Activated CD4-positive, alpha-beta T cell treated with anti-CD3 and anti-CD28 coated beads, Interleukin-2, amount 10 ng/mL, durations not matched to agents 7 days and 5 days (primary cell): ENCODE measurements at places on chromosomes 2 and 18.

DNA sequence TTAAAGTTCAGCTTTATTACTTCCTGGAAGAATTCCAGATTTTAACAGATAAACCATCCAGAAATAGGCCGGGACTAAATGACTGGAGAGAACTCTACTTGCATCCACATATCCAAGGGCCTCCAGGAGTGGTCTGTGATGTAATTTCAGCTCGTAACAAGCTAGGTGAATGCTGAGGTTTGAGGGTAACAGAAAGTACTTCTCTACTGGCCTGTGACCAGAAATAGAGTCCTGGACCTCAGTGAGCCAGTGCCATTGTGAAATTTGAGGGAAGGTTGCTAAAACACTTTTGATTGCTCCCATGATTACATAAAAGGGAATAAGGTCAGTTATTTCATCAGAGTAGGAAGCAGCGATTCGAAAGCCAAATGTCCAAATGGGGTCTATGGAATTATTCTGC lies 158.1 kb downstream of the DOCK10 start:
- DNase-seq, result no peak

DNA sequence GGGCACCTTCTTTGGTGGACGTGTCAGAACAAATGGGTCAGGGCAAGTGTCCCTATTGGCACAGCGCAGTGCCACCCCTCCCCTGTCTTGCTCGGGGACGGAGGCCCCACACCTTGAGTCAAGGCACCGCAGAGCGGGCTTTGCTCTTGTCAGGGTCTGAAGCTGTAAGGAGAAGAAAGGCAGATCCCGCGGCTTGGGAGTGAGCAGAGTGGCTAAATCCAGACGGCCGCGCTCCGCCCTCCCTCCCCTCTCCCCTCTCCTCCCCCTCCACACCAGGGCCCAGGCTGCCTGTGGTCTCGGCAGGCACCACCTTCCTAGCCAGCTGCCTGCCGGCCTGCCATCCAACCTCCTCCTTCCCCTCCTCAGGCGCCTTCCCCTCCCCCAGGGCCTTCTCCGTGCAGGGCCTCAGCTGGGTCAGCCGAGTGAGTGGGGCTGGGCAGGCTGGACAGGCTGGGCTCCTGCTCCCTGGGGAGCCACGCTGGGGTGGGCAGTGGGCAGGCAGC lies 25.8 kb downstream of the SPEG start:
- no peak for DNase-seq

- DNase-seq, result no peak
These were observed 1596.5 kb upstream of the LRRTM1 start for GRCh38 chr2:81901017-81901416.

- DNase-seq, result no peak
These were observed 225.7 kb upstream of the TNP1 start for GRCh38 chr2:217085543-217085942.

- no peak for DNase-seq
These were observed 176.6 kb downstream of the CNTNAP5 start for GRCh38 chr2:124201713-124202112.

DNA sequence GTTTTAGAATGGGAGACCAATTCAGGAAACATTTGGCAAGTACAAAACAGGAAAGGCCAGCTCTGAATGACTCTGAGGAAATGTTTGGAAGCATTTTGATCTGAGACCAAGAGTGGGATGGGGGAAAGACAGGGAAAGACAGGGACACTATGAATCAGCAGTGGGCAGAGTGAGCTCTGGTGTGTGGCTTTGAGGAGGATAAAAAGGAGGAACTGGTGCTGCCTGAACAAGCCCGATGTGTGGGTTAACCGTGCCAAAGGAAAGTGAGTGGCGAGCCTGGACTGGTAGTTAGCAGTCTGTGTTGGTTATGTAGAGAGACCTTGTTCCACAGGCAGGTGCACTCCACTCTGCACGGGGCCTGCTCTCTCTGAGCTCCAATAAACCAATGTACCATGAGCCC lies 5.3 kb downstream of the MFSD6 start:
- no peak for DNase-seq

DNA sequence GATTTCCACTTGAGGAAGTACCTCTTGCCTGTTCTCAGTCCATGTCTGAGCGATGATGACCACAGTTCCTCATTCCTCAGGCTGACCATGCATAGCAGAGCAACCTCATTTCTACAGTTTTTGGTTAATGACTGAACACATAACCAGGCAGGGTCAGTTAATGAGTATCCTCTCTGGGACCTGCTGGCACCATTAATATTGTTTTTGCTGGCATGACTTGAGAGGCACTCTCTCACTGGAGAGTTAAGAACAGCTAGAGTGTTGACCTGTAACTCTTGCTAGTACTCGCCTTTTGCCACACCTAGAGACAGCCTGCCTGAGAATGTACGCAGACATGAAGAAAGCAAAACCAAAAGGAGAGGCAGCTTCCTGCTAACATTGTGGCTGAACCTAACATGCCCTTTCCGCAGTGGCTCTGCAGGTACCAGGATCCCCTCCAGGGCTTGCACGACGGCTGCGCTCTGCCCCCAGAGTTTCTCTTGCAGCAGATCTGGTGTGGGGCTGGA lies 23.9 kb downstream of the PECR start:
- peak; percentile 79 for DNase-seq

DNA sequence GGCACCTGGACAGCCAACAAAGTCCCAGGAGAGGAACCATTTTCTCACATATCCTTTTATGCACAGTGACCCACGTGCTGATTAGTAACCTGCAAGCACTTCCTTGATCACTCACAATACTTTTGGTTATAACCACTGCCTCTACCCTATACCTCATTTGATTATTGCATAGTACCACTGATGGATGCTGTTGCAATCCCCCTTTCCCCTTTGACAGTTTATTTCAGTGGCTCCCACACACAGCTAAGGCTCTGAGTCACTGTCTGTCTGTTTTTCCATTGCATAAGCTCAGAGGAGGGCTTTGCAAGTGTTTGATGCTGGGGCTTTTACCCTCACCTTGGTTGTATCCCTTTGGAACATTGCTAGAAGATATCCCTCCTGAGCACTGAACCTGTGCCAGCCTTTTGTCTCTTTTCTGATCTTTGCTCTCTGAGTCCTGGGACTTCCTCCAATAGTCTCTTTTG lies 101.7 kb upstream of the RBBP8 start:
- DNase-seq, result no peak

DNA sequence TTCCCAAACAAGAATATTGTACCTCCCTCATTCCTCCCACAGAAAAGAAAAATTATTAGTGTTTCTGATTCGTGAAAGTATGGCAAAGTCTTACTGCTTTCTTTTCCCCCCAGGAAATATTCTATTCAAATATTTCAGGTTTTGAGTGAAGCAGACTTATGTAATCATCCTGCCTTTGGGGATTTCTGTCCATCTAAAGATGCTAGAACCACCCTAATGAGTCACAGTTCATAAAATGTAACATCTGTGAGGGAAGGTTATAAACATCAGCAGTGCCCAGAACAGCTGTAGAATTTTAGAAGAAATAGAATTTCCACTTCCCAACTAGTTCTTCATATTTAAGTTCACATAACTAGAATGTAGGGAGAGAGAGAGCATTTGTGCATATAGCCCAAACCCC lies 39.0 kb downstream of the EEF1B2 start:
- no peak for DNase-seq

DNA sequence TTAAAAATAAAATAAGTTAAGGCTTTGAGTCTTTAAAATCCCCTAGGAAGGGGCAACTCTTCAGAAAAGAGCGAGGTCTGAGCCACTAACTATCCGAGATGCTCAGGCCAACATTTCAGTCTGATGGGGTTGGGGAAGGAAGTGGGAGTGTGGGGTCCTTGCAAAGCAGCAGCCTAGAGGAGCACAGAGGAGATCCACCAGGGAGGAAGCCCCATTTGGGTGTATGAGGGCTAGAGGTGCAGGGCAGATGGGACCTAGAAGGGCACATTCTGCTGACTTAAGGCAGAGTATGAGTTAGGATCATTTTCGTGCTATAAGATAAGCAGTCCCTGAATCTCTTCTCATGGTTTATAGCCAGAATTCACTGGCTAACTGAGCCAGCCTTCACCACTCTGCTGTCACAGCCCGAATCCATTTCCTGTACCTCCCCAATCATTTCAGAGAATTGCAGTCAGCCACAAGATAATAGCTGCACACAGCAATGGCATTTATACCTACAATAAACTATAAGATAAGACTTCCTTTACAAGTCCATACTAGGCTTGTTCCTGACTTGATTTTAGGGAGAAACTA lies 37.0 kb downstream of the MRPL30 start:
- no peak for DNase-seq

DNA sequence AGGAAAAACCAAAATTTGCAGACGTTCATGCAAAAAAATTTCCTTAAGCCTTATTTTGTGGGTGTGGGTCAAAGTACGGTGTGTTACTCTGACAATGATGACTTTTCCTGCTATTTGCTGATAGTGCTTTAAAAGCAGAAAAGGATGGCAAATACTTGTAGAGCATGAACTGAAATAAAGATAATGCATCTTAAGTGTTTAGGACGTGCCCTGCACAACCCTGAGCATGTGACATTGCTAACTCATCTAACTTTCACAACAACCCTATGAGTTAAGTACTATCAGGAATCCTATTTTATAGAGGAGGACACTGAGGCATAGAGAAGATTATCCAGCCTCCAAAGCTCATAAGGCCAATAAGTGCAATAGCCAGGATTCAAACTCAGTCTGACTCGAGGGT lies 143.3 kb downstream of the RNF152 start:
- no peak for DNase-seq

DNA sequence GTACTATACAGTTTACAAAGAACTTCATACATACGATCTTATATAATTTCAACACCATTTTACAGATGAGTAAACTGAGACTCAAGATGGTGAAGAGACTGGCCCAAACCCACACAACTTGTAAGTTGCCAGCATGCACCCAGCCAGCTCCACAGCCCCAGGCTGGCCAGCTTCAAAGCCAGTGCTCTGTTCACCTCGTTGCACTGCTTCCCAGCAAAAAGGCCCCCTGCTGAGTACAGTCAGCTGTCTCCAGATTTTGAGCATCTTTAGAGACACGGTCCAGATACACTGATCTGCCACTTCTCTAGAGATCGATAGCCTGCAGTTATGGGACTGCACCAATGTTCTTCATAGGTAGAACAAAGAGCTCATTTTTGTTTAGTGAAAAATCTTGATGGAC lies 257.2 kb upstream of the CHAC2 start:
- no peak for DNase-seq

GRCh38 chr2:46887028-46887885 lies 28.3 kb downstream of the MCFD2 start:
- DNase-seq, result no peak

- no peak for DNase-seq
These were observed 390.3 kb upstream of the GALNT5 start for GRCh38 chr2:156867201-156867600.

DNA sequence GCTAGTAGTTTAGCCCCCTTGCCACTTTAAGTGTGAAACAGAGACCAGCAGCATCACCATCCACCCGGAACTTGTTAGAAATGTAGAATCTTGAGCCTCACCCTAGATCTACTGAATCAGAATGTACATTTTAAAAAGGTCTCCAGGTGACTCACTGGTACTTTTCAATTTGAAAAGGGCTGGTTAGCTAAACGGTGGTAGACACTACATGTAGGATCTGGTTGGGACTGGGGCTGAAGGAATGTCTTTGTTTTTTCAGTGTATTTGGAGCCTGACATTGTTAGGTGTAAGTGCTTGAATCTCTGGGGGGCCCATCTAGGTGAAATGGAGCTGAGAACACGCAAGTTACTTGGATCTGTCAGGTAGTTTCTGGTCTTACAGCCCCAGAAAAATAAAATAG lies 44.0 kb upstream of the XPO1 start:
- DNase-seq, result no peak

DNA sequence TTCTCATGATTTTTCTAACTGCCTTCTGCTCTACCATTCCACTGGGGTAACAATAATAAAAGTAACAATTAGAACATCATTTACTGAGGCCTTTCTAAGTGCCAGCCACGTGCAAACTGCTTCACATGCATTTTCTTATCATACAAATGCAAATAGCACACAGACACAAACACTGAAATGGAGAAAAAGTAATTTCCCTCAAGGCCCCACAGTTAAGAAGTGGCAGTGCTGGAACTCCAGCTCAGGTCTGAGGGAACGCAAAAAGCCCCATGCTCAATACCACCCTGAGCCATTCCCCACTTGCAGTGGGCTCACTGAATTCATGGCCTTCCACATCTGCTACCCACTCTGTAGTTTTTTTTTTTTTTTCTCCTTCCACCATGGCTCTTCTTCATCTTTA lies 140.6 kb downstream of the UPP2 start:
- DNase-seq, result no peak

DNA sequence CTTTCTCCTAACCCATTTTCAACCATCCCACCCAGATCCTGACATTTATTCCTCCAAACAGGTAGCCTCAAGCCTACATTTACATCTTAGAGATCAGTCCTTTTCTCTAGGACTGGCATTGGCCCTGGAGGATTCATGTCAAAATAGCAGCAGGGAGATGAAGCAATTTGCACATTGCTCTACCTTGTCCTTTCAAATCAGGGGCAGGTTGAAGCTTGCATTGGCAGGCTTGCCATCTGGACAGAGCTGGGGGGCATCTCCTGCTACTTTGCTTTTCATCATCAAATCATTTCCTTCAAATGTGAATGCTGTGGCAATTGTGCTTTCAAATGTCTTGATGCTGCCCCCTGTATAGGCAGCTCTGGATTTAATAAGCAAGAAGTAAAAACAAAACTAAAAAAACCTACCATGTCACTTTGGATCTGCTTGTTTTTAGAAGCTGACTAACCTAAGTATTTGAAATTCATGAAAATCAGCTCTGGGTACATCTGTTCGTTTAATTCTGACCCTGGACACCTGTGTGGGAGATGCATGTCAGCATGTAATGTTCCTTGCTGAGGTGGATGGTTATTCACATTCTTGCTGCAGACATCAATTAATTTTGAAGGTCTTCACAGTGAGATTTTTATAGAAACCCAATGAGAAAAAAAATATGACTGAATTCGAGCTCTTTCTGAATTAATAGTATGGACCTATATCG lies 47.9 kb downstream of the KIF5C start:
- DNase-seq, result no peak

- DNase-seq, result no peak
These were observed 125.9 kb upstream of the NABP1 start for GRCh38 chr2:191552066-191552465.

DNA sequence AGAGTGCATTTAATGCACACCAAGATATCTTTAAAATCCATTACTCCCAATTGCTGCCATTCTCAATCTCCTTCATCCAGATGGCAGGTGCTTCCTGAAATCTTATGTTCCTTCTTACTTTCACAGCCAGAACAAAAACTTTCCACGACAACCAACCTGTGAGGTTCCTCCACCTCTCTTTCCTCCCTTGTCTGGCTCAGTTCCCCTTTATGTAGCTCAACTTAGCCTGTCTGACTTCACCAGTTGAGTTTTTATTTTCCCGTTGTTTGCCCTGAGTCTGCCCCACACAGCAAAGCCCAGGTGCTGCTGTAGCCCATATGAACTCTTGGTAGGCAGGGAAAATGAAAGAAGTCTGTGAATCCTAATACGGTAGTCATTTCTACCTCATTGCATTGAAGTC lies 112.5 kb downstream of the MREG start:
- DNase-seq, result no peak

- no peak for DNase-seq
These were observed 153.2 kb upstream of the ETAA1 start for GRCh38 chr2:67243919-67244318.
